H1 (cell line): ENCODE measurements at places on chromosomes 16 and 17. TPM values are rescaled to one million over a fixed set of nuclear protein-coding genes. Genes with fewer than 3 reads are reported as not detected.

The VPS4A gene
- 24.1 and 26.6 TPM in 2 replicates for total RNA-seq

The FOXJ1 gene
- 4.9 and 5.4 TPM in 2 replicates for total RNA-seq

The PROCA1 gene
- 17.8 and 21.2 TPM in 2 replicates for total RNA-seq

The DNAH17 gene
- 0.67 and 1.1 TPM in 2 replicates for total RNA-seq

DNA sequence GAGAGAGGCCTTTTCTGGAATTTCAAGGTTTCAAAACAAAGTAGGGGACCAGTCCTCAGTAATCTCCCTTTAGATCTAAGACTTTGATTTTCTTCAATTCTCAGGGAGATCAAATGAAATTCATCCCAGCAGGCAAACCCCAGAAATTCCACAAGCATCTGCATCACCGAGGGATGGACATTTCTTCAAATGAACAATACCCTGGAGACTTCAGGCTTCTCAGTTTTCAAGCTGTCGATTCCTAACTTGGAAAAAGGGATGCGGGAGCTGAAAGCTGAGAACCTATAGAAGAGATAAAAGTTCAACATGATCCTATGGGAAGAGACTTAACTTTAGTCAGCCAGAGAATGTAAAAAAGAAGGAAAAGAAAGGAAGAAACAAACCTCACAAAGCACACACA is 296.9 kb upstream of the CDH5 start:
- no peak for DNase-seq

- no peak for DNase-seq
Observed at GRCh38 chr16:46658925-46659324, 30.1 kb downstream of the VPS35 start.

GRCh38 chr17:58514770-58515157 is 326 bp upstream of the MTMR4 start:
- DNase-seq = no peak

- DNase-seq = peak; percentile 48
Observed at GRCh38 chr16:6977916-6978315, 354.7 kb upstream of the RBFOX1 start.

- DNase-seq = no peak
Observed at GRCh38 chr16:12173121-12173520, 196.6 kb downstream of the SNX29 start.

DNA sequence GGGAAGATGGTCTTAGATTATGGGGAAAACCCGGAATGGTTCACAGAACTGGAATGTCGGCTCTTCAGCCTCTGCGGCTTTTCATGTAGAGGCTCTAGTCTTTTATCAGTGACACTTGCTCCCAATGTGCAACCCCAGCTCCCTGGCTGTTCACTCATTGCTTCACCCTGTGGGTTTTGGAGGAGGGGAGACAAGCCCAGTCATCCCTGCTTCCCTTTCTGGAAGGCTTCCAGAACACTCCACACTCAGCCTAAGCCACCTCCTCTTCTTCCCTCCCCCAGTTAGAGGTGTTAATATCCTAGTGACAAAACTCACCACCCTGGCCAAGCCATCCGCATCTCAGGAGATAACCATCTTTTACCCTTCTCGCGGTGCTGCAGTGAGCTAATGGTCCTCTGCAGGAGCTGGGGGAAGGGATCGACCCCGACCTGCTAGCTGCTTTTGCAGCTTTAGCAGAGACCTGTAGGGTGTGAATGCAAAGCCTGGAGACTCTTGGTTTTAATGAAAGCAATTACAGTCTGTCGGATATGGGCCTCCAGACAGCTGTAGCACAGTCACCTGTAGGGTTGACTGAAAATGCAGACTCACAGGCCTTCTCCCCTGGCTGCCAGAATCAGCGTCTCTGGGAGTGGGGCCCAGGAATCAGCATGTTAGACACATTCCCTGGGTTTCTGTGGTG is 24.3 kb upstream of the LASP1NB start:
- no peak for DNase-seq

DNA sequence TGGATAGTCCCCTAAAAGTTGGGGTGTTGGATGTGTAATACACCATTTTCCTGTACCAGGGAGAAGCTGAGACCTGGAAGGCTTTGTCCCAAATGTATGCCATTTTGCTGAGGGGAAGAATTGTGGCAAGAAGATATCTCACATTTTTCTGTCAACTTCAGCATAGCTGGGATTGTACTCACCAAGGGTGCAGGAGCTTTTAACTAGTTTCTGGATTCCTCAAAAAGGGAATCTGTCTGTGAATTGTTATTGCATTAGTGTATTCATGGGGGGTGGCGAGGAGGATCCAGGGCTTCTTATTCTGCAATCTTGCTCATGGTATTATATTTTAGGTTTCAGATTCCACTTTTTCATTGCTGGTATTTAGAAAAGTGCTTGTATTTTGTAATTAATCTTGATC is 208.2 kb upstream of the MYOCD start:
- DNase-seq = no peak

- DNase-seq = no peak
Observed at GRCh38 chr17:66695098-66695497, 139.8 kb upstream of the CACNG5 start.

- no peak for DNase-seq
Observed at GRCh38 chr17:63963123-63963522, 9.6 kb downstream of the SCN4A start.

DNA sequence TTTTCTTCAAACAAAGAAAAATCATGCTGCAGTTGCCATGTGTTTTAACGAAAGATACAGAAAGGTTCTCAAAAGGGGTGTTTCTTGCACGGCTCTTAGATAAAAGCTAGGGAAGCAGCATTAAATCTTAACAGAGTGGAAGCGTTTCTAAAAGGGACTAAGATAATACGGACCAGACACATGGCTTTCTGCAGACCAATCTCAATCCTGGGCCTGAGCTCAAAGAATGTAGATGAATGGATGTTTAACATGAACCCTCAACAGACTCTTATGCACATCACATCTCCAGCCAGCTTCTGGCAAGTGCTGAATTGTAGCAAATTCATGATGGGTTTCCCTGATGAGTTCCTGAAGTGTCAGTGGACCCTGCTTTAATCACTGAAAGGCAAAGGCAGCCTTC is 80.2 kb upstream of the COX10 start:
- DNase-seq = no peak

DNA sequence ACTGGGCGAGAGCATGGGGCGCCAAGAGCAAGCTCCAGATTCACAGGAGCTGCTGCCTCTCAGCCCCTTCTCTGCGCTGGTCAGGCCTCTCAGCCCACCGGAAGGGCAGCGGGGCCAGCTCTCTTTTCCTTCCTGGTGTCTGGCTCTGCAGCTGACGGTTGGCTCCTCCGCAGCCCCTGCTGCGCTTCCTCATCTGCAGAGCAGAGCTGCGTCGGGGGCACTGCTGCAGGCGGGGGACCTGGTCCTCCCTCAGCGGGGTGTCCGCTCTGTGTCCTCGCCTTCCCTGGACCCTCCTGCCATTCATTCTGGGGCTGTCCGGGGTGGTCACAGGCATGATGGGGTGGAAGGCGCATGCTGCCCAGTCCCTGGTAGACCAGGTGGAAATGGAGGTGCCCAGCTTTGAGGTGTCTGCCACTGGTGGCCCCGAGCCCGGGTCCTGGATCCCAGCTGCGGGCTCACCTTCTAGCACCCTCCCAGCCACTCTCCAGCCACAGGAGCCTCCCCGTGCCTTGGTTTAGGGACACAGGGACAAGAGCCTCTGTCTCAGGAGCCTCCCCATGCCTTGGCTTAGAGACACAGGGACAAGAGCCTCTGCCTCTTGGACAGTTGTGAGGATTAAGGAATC is 84.8 kb downstream of the IRF8 start:
- DNase-seq = no peak

- DNase-seq = no peak
Observed at GRCh38 chr16:89565256-89565505, 4.7 kb downstream of the RPL13 start.

DNA sequence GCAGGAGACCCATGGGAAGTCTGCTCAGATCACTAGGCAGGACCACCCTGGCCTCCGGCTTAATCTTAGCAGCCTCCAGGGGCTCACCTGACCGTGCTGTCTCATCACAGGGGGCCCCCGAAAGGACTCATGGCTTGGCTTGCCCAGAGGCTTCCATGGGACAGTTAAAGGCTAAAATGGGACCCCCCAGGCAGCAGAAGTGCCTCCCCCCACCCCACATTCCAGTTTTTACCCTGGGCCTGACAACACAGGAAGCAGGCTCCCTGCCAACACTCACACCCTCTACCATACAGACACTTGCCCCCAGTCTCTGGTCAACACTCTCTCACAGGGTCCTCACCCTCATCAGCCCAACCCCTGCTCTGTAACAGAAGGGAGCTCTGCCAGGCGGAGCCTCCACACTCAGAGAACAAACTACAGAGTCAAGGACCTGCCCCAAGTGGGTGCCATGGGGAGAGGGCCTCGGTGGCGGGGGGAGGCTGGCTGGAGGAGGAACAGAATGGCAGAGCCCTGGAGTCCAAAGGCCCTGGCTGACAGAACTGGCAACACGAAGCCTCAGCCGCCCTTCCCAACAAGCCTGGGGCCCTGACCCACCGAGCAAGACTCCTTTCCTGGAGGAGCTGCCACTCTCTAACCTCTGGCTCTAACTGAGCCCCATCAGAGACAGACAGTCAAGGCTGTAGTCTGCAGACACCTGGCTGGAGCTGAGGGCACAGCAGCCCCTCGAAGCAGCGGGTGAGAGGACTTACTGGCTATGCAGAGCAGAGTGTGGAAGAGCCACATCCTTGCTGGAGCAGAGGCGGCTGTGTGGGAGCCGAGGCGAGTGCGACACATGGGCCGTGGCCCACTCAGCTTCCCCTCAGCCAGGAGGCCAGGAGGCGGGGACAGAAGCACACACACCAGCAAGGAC is at the start of gene ITGAE:
Gene ITGAE, minus strand, starts transcription at position 827 of the 910 bp plus-strand sequence. Its CDS starts 44 bp downstream, at position 783.
- DNase-seq = no peak

DNA sequence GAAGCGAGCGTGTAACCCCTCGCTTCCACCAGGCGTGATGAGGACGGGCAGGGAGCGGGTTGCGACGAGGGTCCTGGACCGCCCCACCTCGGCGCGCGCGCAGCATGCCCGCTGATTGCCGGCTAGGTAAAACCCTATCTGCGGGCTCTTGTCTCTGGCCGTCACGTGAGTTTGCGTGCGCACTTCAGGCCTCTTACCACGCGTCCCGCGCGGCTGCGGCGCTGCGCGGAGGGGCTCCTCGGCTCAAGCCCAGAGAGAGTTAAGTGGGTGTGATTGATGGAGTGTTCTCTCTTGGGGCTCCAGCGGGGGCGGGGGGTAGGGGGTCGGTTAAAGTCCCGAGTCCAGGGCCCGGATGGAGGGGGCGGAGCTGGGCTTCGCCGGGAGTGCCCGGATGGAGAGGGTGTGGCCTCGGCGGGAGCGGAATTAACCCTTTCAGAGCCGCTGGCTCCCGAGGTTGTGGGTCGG is 7.9 kb downstream of the KDM6B start:
- peak; percentile 98 for DNase-seq

- DNase-seq = no peak
Observed at GRCh38 chr17:80872001-80872500, 119.6 kb upstream of the CHMP6 start.

- DNase-seq = peak; percentile 91
Observed at GRCh38 chr17:7716901-7717755, at the start of gene DNAH2. TSS of gene DNAH2 (plus strand) at chr17:7717744. CDS start at chr17:7719735, 1,991 bp downstream.

DNA sequence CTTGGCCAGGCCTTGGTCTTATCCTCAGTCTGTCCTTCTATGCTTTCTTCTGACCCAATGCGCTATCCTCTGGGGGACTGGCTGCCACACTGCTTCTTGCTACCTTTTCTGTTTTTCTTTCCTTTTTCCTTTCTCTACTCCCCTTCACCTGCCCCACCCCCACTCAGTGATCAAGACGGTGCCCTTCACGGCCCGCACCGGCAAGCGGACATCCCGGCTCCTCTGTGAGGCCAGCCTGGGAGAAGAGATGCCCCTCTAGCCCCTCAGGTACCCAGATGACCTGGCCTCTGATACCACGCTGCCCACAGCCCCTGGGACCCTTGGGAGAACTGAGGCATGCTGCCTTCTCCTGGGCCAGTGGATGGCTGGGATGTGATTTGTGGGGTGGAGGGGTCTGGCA is 15.6 kb downstream of the SPATA32 start:
- no peak for DNase-seq
